RPMI7951 (cell line): ENCODE measurements at places on chromosomes 1 and 21. TPM values are rescaled to one million over a fixed set of nuclear protein-coding genes. Genes with fewer than 3 reads are reported as not detected.

GRCh38 chr1:29824025-29824424 is 587.7 kb downstream of the PTPRU start:
- no peak for DNase-seq

DNA sequence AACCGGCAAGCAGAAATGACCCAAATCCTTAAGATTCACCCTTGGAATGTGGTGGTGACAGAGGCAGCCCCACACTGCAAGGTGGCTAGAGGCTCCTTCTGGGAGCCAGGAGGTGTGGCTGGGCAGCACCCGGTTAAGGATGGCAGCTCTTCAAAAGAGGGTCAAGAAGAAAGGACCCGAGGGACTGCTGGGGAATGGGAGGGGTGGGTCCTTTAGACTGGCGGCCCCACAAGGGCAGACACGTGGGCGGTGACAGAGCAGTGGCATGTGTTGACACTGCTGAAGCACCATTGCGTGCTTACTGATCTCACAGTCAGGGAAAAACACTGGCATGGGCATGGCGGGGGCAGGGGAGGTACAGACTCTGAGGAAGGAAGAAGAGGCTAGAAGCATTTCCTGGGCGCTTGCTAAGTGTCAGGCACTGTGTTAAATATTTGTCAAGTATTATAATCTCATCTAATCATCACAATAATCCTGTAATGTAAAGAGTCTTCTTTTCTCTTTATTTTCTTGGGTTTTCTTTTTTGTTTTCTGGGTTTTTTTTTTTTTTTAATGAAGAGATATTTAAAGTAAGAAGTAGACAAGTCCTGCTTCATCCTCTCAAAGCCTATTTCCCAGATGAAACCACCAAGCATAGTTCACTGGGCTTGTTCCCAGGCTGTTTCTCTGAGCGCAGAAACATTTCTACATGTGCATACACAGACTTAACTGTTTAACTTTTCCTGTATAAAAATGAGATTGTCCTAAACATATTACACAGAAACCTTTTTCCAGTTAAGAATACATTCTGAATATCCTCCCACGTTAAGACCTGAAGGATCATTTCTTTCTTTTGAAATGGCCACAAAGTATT is 165.8 kb upstream of the EDN2 start:
- DNase-seq: peak; percentile 71

GRCh38 chr1:235910357-235911299 is 43.9 kb upstream of the LYST start:
- DNase-seq: peak; percentile 98

GRCh38 chr1:222910699-222911098 is 95.9 kb downstream of the DISP1 start:
- peak; percentile 58 for DNase-seq

DNA sequence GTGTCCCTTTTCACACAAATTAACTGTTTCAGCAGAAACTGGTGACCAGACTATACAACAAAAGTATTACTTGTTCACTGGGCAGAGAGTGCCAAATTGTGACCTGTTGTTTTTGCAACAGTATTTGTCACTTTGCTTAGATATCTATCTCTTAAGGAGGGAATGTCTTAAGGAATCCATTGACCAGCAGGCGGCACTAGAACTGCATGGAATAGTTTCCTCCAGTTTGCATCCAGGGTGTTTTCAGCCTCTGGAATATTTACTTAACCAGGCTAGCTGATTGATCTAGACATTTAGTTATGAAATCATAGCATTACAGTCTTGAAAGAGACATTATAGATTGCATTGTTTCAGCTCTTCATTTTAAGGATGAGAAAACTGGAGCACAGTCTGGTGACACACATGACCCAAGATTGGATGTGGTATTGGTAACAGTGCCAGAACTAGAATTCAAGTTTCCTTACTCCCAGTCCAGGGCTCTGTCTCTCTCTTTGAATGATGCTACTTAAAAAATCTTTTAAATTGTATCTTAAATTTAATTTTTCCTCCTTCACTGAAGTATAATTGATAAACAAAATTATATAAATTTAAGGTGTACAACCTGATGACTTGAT is 16.9 kb downstream of the RPTN start:
- peak; percentile 57 for DNase-seq

The TP73 gene
- not detected in 2 replicates for total RNA-seq

- peak; percentile 66 for DNase-seq
Measured at GRCh38 chr1:51607681-51608095, 9.2 kb upstream of the OSBPL9 start.

DNA sequence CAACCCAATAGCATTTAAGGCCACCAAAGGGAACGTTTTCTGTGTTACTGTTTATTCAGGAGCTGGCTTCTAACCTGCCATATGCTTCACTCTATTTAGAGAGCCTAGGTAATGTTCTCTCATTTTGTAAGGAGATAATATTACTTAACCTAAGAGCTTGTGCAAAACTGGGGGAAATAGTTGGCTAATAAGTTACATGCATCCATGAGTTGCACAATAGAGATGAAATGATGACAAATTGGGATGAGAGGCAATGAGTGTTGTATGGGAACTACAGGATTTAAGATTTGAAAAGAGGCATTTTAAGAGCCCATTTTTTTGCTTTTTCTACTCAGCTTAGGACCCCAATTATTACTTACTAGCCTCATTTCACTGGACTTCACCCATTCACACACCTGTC is 151.0 kb downstream of the ST6GALNAC3 start:
- DNase-seq: no peak

DNA sequence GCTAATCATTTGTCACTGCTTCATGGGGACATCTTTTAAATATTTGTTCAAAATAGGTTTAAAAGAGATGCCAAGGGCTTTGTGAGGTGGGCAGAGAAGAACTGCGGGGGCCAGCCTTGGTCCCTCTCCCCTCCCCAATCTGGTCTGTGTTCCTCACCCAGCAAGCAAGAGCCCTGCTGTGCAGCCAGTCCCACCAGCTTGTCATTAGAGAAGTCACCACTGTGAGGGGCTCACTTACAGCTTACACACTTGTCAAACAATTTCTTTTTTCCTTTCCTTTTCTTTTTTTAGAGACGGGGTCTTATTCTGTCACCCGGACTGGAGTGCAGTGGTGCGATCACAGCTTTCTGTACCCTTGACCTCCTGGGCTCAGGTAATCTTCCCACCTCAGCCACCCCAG is 10.4 kb upstream of the CDK18 start:
- no peak for DNase-seq

The FMO2 gene
- under 0.01 and 0.20 TPM in 2 replicates for total RNA-seq

DNA sequence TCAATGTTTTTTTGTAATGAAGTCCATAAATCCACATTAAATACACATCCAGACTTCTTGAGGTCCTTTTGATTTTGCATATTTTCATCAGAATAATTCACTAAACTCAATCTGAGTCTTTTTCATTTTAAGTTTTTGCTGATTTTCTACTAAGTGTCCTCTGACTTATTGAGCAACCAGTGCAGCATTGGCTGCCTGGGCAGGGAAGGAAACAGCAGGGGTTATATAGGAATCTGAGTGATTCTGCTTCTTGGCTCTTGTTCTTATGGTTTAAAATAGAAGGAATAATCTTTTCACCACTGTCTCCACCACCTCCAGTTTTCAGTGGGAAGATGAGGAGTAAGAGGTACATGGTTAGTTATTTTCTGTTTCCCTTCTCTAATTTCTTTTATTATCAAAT is 88.4 kb downstream of the ST6GALNAC5 start:
- DNase-seq: no peak

- no peak for DNase-seq
Measured at GRCh38 chr1:43251024-43251423, 18.8 kb upstream of the TMEM125 start.

GRCh38 chr1:164958982-164959768 is 397.3 kb downstream of the LMX1A start:
- no peak for DNase-seq

- peak; percentile 73 for DNase-seq
Measured at GRCh38 chr1:93608187-93609109, 73.2 kb downstream of the BCAR3 start.

The GCSAML gene
- total RNA-seq: 0.12 TPM in 1 of 2 replicates, not detected in the other

DNA sequence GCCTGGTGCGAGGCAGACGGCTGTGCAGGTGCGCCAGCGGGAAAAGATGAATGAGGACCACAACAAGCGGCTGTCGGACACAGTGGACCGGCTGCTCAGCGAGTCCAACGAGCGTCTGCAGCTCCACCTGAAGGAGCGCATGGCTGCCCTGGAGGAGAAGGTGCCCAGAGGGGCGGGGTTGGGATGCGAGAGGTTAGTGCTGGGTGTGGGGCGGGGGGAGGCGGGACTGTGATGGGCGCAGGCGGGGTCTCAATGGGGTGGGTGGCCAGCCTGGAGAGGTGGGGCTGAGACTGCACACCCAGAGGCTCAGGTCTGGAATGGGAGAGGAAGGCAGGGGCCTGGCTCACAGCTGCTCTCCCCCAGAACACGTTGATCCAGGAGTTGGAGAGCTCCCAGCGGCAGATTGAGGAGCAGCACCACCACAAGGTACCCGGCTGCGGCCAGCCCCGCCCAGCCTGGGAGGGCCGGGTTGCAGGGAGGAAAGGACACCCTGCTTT is 22.3 kb downstream of the PPFIA4 start:
- no peak for DNase-seq

The CELA3A gene
- total RNA-seq: not detected in 2 replicates

The WNT2B gene
- under 0.01 TPM in 1 of 2 replicates, not detected in the other for total RNA-seq

DNA sequence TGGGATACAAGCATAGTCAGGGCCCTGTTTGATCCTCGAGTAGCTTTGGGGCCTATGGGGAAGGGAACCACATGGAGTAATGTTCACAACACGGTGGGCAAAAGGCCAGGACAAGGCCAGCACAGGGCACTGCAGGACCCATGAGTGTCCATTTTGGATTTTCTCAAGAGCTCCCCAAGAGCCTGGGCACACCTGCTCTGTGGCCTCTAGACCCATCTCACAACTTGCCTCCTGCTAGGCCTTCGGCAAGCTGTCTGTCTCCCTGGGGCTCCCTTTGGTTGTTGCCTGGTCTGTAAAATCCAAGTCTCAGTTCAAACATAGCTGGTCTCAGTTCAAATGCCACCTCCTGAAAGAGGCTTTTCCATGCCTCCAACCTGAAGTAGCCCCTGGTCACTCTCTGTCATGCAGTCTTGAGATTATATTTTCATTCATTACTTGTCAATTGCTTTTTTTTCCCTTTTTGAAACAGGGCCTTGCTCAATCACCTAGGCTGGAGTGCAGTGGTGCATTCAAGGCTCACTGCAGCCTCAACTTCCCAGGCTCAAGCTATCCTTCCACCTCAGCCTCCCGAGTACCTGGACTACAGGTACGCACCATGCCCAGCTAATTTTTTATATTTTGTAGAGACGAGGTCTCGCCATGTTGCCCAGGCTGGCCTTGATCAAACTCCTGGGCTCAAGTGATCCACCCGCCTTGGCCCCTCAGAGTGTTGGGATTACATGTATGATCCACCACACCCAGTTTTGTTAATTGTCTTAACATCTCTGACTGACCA is 107.4 kb downstream of the MATN1 start:
- no peak for DNase-seq

The FTCD gene
- total RNA-seq: 0.20 and 0.36 TPM in 2 replicates

- peak; percentile 51 for DNase-seq
Measured at GRCh38 chr1:90821788-90822359, 104.8 kb upstream of the BARHL2 start.

DNA sequence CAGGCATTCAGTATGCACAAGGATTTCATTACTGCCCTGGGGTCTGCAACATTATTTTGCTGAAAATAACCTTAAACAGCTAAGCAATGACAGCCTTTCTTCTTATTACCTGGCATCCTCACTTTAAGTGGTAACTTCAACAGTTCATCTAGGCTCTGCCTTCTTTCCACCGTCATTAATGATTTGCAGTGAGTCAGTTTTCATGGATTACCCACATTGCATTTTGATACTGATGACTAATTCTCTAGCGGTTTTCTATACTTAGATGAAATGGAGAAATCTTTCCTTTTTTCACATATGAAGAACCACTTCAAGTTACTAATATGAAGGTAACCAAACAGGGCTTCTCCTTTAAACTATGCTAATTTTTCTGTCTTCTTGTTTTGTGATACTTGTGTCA is 226.9 kb upstream of the TMPRSS15 start:
- DNase-seq: peak; percentile 15

DNA sequence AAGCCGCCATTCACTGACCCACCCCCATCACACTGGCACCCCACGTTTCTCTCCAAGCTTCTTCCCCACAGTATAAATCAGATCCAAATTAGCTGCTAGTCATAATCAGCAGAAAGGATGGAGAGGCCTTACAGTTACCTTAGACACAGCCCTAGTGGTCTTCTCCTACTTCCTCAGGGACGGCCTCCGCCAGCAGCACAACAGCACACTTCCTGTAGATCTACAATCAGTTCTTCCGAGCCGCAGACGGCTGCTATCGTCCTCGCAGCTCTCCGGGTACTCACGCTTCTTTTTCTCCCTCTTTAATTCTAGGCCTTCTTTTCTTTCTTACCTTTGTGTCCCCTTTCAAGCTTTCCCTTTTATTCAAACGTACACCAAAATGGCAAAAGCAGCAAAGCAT is 313.5 kb downstream of the SMYD3 start:
- no peak for DNase-seq

GRCh38 chr1:40014253-40014706 is 26.2 kb upstream of the CAP1 start:
- no peak for DNase-seq

The GNG12 gene
- 174 and 213 TPM in 2 replicates for total RNA-seq

DNA sequence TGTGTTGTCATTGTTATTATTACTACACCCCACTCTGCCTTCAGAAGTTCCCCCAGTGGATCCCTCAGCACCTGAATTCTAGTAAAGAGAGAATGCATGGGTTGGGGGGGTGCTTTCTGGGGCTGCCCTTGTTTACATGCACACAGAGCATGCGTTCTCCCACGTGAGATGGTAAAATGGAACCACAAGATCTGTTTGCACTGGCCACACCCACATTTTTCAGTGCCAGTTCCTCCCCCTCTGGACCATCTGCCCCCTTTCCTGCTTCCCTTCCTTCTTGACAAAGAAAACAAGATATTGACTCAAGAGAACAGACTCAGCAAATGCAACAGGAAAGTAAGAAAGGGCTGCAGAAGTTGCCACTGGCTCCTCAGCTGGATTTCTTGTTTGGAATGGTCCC is 8.9 kb downstream of the SLC6A17 start:
- no peak for DNase-seq

The TRIM58 gene
- 2.2 and 2.9 TPM in 2 replicates for total RNA-seq

DNA sequence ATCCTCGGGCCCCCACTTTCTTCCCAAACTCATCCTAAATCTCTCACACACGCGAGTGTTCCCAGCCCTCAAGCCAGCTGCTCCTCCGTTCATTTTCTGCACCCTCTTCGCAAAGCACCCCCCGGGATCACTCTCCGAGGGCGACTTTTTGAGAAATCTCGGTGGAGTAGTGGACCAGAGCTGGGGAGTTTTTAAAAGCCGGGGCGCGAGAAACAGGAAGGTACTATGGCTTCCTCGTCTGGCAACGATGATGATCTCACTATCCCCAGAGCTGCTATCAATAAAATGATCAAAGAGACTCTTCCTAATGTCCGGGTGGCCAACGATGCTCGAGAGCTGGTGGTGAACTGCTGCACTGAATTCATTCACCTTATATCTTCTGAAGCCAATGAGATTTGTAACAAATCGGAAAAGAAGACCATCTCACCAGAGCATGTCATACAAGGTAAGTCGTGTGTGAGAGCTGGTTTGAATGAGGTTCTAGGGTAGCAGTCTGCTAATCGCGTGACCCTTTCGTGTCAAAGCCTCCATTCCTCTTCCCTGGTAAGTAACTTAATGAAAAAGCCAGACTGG is 800 bp downstream of the DR1 start:
- DNase-seq: peak; percentile 43
